PC-9 (cell line): ENCODE measurements at places on chromosomes 3 and 15.

DNA sequence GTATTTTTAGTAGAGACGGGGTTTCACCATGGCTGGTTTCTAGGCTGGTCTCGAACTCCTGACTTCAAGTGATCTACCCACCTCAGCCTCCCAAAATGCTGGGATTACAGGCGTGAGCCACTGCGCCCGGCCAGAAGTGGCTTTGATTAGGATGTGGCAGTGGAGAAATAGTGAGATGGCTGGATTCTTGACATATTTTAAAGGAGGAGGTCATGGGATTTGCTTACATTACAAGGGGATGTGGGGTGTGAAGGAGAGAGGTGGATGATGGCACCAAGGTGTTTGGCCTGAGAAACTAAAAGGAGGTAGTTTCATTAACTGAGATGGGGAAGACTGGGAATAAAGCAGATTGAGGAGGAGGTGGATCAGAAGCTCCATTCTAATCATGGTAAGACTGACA, 15.0 kb upstream of the LTF start:
- no peak for DNase-seq

GRCh38 chr3:52679199-52679538, 6.5 kb downstream of the PBRM1 start:
- DNase-seq = no peak

DNA sequence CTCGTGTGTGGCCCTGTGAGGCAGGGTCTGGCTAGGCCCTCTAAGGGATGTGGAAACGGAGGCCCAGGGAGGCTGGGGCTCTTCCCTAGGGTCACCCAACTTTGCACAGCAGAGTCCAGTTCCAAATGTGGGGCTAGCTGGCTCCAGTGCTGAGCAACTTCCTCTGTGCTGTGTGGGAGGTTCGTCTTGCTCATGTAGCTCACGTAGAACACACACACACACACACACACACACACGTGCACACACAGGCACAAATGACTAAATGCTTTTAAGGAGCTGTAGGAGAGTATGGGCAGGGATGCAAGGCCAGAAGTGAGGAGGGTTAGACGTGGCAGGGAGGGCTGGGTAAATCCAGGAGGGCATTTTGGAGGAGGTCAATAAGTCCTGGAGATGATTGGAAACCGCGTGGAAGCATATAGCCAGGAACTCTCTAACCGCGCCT, 213.8 kb downstream of the RPLP1 start:
- no peak for DNase-seq

- no peak for DNase-seq
Observed at GRCh38 chr3:42979044-42979972, at the start of gene GASK1A. Gene GASK1A, plus strand, starts transcription at chr3:42979311. Its CDS starts 332 bp downstream, at chr3:42979643.

DNA sequence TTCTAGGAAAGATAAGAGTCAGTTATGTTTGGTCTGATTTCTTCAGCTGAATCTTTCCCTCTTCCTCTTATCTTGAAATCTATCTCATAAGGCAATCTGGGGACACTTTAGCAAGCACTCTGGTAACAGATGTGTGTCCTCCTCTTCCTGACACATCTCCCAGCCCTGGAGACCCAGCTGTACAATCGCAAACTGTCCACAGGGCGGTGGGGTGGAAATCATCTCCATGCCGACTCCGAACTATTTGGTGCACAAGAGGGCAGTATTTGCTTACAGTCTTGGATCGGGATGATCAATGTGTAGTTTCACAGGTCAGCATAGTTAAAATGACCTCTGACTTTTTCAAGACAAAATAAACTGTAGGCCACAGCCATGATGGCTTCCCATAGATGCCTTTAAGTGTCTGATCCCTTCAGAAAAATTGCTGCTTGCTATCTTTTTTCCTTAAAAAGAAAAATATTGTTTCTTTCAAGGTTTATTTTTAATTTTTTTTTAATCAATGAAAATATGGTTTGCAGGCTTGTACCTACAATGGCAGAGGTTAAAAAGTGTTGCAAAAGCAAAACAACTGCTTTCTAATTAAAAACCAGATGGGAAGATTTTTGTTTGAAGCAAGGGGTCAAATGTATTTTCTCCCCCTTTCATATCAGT, 17.7 kb downstream of the EEFSEC start:
- peak; percentile 69 for DNase-seq

- DNase-seq = no peak
Observed at GRCh38 chr15:64981812-64982431, 7.8 kb downstream of the SPG21 start.

DNA sequence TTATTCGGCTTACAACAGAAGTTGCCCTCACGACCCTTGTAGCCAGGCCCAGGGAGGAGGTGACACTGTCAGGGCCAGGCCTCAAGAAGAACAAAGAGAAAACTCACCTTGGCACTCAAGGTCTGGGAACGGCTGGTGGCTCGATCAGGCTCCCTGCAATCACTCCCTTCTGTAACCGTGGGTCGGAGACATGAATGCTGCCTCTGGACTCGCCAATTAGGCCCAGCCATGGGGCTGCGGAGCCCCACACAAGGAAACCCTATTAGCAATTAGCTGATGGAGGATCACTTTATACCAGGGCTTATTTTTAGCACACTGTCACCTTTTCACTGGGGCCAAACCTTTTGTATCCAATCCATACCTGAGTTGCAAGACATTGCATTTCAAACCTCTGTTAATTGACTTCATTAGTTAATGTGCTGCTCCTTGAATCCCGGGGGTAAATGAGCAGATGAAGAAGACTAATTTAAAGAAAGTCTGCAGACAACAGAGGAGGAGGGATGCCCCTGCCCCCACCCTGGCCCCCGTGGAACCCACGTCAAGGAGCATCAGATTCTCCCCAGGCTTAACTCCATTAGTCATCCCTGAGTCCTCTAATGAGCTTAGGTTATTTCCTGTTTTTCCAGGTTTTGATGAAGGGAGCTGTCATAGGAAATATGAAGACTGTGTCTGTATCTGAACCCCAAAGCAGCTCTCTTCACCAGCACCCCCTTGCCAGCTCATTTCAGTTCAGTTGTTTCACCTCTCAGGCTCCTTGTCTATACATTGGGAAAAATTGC, 255.3 kb downstream of the RORA start:
- peak; percentile 22 for DNase-seq

- DNase-seq = no peak
Observed at GRCh38 chr3:154536751-154537150, 106.8 kb upstream of the GPR149 start.

DNA sequence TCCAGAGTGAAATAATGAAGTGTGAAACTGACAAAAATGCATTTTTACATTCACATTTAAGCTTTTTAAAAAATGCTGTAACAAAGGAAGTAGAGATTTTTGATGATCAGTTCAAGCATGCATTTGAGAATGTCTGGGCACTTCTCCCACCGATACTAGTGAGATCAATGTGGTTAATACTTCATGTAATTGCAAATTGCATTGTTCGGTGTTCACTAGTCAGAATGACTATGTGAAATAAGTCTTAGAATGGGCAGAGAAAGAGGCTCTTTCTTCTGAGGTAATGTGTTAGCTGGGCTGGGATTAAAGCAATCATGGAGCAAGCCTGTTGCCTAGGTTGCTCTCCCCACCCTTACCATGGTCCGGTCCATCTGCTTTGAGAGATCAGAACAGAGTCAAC, 587.0 kb upstream of the GRM7 start:
- no peak for DNase-seq

- no peak for DNase-seq
Observed at GRCh38 chr3:50591196-50591741, 20.3 kb downstream of the CISH start.

DNA sequence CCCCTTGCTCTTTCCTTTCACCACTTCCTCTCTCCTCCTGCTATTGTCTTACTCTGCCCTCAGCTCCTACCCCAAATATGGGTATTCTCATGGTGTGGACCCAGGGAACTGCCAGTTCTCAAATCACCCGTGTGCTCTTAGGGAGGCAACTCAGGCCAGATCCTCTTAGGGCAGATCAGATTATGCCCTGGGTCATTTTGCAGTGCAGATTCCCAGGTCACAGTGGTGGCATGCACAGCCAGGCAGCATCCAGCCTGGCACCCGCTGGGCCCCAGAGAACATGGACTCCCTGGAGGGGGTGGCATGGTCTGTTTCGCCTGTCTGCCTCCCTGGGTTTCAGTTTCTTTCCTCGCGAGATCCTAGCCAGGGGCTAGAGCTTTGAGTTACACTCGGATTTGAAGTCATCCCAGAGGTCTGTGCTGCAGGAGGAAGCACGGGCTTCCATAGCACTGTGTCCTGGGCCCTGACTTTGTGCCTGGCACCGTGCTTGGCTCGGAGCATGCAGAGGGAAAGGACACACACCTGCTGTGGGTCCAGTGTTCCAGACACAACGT, 96.1 kb downstream of the TOP2B start:
- no peak for DNase-seq

DNA sequence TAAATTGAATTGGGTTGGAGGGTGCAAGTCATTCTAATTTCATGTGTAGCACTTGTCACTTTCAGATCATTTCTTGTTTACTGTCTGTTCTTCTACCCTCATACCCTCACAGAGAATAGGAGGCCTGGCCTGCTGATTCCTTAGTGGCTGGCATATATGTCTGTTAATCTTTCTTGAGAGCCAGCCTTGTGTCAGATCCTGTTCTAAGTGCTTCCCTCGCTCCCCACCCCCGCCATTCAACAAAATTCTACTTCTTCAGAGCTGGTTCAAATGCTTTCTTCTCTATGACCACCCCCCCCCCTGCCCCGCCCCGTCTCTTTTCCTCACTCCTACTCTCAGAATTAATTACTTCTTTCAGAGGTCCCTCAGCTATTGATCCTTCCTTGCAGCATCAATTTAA, 1.5 kb upstream of the U2SURP start:
- no peak for DNase-seq

DNA sequence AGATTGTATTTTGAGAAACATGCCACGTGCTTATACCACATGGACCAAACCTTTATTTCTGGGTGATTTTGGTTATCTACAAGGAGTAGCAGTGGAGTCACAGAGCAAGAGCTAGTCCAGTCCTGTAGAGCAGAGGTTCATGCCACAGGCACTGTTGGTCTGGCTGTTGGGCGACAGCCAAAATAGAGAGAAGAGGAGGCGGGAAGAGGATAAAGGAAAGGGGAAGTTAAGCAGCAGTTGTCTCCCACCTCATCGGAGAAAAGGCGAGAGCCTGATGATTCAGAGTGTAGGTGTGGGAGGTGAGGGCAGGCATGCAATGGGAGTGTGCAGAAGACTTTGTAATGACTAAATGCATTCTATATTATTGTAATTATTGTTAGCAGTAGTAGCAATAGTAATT, 237.5 kb upstream of the ROPN1 start:
- DNase-seq = no peak

GRCh38 chr15:55357774-55358173, 38.8 kb downstream of the PIGB start:
- no peak for DNase-seq

DNA sequence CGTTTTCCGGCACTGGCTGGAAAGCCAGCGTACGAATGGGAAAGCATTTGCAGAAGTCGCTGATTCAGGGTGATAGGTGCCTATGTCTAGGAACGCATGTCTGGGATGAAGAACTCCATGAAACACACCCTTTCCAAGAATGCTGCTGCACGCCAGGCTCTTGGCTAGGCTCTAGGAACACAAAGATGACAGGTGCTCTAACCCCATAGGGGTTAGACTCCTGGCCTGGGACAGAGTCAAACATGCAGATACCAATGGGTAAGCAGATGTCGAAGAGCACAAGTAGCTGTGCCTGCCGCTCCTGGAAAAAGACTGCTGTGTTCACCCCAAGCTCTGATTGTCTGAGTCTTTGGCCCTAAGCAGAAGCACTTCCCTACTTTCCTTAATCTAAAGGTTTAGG, 180.9 kb upstream of the UBE3A start:
- DNase-seq = no peak

- DNase-seq = no peak
Observed at GRCh38 chr3:29312960-29313452, 32.1 kb downstream of the RBMS3 start.

DNA sequence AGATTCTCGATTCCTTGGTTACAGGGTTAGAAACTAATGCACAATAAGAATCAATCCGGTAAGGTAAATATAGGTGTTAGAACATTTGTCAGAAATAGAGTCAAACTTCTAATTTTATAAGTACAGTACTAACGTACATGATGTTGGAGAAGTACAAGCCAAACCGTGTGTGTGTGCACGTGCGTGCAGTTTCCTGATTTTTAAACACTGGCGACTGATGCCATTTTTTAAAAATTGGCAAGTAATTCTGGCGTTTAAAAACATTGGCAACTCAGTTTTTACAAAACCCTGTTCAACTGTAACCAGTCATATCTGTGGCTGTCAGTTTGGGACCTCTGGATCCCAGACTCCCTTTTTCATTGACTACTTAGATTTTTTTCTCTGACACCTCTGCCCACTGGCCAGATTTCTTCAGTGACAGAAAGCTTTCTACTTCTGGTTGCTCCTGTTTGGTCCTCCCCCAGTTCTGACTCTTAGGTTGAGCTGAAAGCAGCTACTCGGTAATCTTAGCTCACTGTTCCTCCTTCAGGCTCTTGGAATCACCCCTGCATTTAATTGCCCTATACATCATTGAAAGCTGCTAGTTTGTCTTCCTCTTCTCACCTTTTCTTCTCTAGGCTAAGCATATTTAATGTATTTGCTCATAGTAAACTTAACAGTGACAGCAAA, 843 bp downstream of the ATG7 start:
- DNase-seq = no peak

DNA sequence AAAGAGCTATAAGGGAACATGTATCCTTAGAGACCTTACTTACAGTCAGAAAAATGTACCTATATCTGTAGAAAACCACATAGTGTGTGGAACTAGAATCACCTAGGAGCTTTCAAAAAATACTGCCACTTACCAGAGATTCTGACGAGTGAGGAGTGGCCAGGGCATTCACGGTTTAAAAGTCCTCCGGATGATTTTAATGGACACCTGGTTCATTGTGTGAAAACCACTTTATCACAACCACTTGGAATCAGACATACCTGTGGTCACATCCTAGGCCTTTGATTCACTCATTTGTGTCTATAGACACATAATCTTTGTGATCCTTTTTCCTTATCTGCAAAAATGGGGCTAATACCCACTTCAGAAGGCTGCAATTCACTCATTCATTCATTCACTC, 159.8 kb downstream of the MBNL1 start:
- no peak for DNase-seq

GRCh38 chr3:89506462-89507103, 399.2 kb downstream of the EPHA3 start:
- no peak for DNase-seq

DNA sequence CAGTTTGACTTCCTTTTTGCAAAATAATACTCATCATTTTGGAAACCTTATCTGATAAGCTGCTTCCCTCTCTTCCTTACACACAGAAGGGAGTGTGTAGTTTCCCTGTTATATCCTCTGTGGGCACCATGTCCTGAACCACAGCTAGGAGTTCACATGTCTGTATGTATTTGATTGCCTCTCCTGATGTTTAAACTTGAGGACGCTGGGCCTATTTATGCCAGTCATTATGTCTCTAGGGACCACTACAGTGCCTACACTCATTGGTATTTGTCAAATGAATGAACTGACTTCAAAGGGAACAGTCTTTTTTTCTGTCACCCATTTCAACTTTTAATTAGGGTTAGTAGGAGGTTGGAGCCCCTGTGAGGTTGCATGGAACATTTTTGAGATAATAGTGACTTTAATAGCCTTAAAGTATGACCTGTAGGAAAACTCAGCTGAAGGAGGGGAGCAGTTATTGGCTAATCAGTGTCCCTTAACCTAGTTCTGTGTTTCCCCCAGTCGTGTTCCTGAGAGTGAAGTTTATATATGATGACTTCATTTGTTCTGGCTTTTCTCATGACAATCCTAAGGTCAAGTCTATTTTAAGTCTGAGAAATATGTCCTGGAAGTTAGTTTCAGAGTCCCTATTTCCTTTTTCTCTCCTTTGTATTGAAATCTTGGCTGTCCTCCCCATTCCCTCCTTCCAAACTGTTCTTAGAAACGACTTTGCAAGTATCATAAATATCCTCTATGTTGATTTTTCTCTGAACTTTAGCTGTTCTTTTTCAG, 28.9 kb downstream of the PDE8A start:
- no peak for DNase-seq

- peak; percentile 77 for DNase-seq
Observed at GRCh38 chr15:29269485-29270168, at the start of gene NSMCE3. Gene NSMCE3, minus strand, starts transcription at chr15:29269822. Its CDS starts 117 bp downstream, at chr15:29269705.
